Hepatocyte (in vitro differentiated cells): ENCODE measurements at places on chromosomes 12 and 14. TPM values are rescaled to one million over a fixed set of nuclear protein-coding genes. Genes with fewer than 3 reads are reported as not detected.

Gene SIRT4
- 3.0 and 5.5 TPM in 2 replicates for polyA plus RNA-seq

Gene AQP2
- 0.71 and 1.8 TPM in 2 replicates for polyA plus RNA-seq

GRCh38 chr12:9256758-9257405 lies 48.7 kb upstream of the PZP start:
- DNase-seq = no peak

GRCh38 chr14:100741966-100742365 lies 15.3 kb downstream of the DLK1 start:
- no peak for DNase-seq

DNA sequence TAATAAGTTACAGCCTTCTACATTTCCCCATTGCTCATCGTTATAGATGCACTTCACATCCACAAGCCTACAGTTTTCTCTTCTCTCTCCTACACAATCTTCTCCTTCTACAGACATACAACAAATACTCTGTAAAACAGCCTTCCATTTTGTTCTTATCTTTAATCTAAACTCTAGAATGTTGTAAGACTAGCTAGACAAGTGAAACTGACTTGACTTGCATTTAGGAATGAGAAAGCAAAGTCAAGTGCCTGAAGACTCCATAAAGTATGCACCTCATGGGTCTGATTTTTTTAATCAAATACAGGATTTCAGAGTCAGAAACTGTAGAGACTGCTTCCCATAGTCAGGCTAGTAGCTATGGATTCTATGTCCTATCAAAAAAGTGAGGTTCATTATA lies 190.3 kb downstream of the KLHL28 start:
- no peak for DNase-seq

GRCh38 chr14:68239988-68240771 lies 420.6 kb downstream of the RAD51B start:
- peak; percentile 56 for DNase-seq

- no peak for DNase-seq
Observed at GRCh38 chr12:92535961-92536360, 166.8 kb upstream of the PLEKHG7 start.

DNA sequence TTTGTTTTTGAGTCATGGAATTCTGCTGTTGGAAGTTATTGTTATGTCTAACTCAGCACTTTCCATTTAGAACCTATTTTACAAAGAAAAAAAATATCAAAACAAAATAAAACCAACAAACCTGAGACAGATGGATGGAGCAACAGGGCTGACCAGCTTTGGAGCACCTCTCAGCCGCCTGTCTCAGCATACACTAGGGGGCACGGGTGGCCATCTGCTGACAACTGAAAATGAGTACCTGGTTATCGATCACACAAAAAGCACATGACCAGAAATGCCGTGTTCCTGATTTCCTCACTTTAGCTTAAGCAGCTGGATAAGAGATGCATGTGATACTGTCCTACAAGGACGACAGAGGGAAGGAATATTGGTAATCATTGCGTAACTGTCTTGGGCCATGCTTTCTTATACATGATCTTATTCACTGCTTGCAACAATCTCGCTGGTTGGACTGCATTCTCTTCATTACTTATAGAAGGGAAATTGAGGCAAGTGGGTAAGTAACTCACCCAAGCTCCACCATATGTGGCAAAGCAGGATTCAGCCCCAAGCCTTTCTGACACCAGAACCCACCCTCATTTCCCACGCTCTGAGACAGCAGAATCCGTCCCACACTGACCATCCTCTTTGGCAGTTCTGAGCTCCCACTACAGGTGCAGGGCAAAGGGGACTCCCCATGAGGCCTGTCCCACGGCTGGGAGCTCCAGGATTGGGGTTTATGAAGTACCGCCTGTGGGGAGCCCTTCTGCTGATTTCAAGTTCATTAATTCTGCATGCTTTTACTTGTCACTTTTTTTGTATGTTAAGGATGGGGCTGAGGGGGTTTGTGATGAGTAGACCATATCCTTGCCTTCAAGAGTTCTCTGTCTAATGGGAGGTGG lies 43.5 kb downstream of the C14orf132 start:
- DNase-seq = no peak

DNA sequence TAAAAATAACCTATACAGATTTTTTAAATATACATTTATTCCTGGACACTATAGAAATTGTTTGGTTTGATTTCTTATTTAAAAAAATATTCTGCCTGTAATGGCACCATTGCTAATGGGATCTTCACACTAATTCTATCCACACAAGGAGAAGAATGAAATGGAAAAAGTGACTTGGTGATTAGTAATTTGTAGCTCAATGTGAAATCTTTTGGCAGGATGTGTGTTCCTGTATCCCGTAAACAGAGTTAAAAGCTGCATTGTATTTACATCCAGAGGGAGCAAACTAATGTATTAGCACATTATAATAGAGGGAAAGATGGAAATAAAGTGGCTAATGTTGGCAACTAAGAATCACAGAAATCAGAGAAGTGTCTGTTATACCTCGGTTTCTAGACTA lies 1455.3 kb upstream of the FLRT2 start:
- DNase-seq = no peak
